ENCODE measurements at places on chromosomes 6 and 20.

GRCh38 chr20:24721891-24722568 lies 227.0 kb upstream of the CST7 start:
- DNase-seq: no peak

DNA sequence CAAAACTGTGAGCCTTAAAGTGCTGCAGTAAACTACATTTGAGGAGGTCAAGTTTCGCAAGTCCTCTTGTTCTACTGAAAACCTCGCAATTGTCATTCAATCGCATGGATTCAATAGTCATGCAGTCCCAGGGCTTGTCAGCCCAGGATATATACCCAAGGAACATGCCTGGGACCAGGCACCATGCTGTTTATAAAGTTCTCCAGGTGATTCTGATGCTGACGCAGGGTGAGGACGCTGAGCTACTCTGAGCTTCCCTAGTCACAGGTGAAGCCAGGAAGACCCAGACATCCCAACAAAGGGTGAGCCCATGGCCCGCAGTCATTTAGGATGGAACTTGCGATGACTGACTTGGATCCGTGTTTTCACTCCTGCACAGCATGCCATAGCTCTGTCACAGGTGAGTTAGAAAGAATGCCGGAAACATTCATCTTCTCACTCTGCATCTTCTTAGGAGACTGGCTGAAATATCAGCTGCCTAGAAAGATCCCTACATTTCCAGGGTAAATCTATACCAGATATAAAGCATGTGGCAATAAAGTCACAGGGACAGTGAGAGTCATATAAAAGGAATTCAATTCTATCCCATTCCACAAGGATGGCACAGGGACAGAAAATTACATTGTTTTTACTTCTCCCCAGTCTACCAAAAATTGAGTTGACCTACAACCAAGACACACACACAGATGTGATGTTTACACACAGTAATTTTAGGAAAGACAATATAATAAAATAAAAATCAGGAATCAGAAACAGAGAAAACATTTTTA lies 27.0 kb upstream of the SSTR4 start:
- DNase-seq: no peak

DNA sequence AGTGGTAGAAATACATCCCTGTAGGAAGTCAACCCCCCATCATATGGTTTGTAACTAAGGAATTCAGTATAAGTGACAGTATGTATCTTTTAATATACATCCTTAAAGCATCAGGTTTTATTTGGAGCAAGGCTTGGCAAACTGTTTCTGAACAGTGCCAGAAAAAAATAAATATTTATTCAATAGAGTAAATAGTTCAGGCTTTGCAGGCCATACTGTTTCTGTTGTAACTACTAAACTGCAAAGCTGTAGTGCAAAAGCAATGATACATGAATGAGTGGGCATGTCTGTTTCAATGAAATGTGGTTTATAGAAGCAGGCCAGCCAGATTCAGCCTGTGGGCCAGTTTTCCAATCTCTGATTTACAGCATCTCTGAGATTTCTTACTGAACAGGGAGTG lies 977 bp downstream of the MEI4 start:
- DNase-seq: no peak

DNA sequence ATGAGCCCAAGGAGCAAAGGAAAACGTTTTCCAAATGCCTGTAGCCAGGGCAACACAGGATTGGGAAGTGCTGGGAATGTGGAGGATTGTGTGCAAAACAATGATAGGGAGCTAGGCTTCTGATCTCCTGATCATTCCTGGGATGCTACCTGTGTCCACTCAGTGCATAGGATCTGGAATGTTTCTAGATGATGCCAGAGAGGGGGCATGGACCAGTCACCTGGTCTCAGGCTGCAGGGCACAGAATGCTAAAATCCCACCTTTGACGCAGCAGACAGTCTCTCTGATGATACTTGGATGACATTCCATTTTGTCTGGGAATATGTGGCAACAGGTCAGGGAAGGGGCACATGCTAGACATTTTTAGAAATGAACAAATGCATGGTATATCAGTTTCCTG lies 128.9 kb downstream of the CLIC5 start:
- DNase-seq: no peak

GRCh38 chr6:7579851-7580250 lies 10.1 kb upstream of the SNRNP48 start:
- DNase-seq: no peak

- DNase-seq: peak; percentile 71
Measured at GRCh38 chr6:149484733-149485700, at the start of gene ZC3H12D. ZC3H12D (minus strand) TSS chr6:149485014; CDS start chr6:149474543, 10,471 bp downstream.

DNA sequence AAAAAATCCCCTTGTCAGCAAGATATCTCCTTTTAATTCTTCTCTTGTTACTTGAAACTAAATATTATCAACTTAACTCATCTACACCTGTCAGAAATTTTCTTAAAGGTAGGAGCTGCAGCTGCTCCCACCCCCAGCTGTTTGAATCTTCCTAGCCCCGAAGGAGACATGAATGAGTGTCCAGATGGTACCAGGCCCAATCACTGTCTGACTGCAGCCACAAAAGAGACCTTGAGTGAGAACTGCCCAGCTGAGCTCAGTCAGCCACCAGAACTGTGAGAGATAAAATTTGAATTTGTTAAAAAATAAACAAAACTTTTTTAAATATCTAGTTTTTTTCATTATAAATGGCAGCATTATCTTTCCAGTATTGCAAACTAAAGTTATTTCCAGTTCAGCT lies 84.7 kb downstream of the PRSS35 start:
- no peak for DNase-seq

DNA sequence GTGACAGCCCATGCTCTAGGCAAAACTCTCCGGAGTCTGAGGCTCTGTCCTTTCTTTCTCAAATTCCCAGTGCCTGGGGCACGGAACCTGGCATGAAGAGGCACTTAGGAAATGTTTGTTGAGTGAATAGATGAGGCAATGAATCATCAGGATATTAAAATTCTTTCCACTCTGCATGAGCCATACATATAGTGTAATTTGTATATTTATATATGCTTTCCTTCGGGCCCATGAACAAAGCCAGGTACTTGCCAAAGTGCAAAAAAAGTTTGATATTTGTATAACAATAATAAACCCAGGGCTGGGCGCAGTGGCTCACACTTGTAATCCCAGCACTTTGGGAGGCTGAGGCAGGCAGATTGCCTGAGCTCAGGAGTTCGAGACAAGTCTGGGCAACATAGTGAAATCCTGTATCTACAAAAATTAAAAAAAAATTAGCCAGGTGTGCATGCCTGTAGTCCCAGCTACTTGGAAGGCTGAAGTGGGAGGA lies 212.3 kb upstream of the ZNF217 start:
- no peak for DNase-seq

DNA sequence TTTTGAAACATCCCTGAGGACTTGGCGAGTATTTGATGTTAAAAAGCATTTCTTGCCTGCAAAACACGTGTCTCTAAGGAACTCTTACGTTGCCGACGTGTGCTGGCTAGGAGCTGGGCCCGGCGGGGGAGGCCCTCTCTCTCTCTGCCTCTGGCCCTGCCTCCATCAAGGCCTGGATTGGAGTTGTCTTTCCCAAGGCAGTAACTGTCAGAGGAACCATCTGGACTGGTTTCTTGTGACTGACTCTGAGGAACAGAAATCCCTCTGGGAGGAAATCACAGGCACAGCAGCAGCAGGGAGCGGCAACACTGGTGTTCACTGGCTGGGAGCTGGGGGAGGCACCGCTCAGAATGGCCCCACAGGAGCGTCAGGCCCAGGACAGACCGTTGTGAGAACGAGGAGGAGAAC lies 244.2 kb downstream of the NRN1 start:
- no peak for DNase-seq

- DNase-seq: no peak
Measured at GRCh38 chr6:166365806-166366205, 16.9 kb downstream of the MPC1 start.

- no peak for DNase-seq
Measured at GRCh38 chr6:148325316-148326068, 17.1 kb upstream of the SASH1 start.

GRCh38 chr20:47334022-47334551 lies 22.4 kb downstream of the ZMYND8 start:
- DNase-seq: no peak

GRCh38 chr20:36845288-36845971 lies 30.5 kb upstream of the TLDC2 start:
- DNase-seq: no peak

- DNase-seq: no peak
Measured at GRCh38 chr6:20879526-20879925, 345.3 kb downstream of the CDKAL1 start.

DNA sequence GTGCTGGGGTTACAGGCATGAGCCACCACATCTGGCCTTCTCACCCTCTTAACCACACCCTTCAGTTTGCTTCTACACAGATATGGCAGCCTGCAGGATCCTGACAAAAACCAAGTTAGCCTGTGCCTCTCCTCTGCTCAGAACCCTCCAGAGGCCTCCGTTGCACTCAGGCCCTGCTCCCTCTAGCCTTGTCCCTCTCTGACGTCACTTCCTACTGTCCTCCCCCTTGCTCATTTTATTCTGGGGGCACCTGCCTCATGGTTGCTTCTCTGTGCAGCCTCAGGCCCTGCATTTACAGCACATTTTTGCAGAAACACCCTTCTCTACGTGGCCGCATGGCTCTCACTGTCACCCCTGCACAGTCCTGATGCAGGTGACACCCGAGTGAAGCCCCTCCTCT lies 105.6 kb downstream of the CDC5L start:
- no peak for DNase-seq

DNA sequence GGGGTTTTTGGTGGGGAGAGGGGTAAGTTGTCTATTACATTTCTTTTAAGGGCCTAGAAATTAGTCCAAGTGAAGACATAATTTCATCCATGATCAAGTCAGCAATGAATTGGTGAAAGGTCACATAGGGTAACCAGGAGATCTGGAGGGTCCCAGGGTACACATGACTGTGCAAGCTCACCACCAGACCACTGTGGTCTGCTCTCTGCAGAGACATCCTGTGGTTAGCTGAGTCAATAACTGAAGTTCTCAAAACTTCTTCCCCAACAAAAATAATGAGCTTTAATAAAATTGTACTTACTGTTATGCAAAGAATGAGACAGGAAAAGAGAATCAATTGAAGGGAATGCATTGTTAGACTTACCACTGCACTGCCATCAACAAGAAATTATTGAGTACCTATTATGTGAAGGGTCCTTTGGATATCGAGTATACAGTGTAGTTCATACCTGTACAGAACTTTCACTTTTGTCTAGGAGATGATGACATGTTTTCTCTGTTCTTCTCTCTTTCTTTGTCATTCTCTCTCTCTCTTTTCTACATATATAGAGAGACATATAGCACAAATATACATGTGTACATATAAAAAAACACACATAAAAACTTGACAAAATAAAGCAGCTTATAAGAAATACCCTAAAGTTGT lies 209.8 kb downstream of the GJA1 start:
- no peak for DNase-seq

GRCh38 chr6:37110500-37111461 lies 59.2 kb upstream of the PIM1 start:
- no peak for DNase-seq

DNA sequence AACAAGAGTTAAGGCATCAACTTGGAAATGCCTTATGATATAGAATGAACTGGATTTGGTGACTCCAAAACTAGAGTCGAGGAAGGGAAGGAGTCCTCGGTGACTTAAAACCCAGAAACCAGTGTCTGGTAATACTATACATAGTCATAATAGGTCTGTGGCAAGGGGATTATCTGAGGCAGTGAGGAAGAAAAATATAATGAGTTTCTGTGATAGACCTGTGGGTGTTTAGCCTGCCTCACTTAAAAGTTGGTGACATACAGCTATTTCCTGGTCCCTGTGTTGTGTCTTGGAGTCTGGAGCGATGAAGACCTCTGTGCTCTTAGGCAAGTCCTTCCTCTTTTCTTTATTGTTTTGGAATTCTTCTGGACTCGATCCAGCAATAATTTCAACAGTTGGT lies 5.1 kb upstream of the MYO6 start:
- no peak for DNase-seq

GRCh38 chr6:38404355-38404754 lies 235.4 kb downstream of the BTBD9 start:
- no peak for DNase-seq

GRCh38 chr20:8126841-8127378 lies 5.2 kb upstream of the PLCB1 start:
- no peak for DNase-seq

DNA sequence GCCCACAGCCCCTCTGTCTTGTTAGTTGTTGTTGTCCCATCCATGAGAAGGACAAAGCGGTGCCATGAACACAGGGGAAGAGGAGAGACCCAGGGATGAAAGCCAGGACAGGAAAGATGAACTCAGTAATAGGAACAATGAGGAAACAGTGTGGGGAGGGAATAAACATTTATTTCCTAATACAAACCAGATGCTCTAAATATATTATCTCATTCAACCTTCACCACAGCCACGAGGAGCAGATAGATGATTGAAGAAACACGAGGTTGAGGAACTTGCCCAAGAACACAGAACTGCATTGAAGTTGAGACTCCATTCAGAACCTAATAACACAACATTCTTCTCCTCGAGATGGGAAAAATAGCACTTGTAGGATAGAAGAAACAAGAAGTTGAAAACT lies 53.0 kb upstream of the AIG1 start:
- no peak for DNase-seq

DNA sequence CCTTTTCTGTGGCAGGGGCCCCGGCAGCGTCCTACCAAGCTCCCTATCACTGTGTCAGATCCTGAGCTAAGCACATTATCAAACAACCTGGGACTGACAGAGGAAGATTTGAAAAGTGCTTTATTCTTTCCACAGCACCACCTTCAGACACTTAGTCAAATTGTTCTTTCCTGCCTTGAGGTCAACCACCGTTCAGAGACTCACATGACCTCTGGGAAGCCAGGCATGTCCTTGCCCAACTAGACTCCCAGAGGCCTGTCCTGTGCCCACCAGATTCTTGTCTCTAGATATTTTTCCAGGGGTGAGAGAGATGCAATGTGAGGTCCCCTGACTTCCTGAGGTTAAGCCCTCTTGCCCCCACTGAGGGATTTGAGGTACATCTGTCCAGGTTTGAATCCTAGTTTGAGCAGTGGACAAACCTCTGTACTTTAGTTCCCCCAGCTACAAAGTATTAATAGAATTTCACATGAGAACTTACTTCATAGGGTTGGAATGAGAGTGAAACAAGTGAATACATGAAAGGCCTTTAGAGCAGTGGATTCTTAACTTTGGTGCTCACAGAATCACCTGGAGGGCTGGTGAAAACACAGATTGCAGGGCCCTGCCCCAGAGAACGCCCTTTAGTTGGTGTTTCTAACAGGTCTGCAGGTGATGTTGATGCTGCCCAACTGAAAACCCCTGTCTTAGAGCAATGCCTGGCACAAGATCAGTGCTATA lies 179.8 kb downstream of the CLIC5 start:
- no peak for DNase-seq

DNA sequence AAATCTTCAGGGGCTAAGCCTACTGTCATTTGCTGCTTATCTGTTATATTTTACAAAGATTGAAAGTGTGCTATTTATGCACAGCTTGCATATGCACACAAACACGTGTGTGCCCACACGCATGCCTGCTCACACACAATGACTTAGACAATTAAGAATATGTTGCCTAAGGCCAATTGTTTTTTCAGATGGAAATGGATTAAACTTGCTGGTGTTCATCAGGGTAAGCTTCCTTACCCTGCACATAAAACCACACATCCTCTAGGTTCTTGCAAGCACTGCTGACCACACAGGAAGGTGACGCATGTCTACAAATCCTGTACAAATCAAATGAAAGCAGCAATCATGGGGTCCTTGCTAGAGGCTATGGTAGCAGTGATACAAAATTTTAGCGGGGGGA lies 58.4 kb downstream of the GJA10 start:
- DNase-seq: no peak

GRCh38 chr20:39855056-39855455 lies 834.0 kb downstream of the MAFB start:
- no peak for DNase-seq

- DNase-seq: no peak
Measured at GRCh38 chr6:6711832-6712448, 123.4 kb downstream of the LY86 start.

GRCh38 chr6:11589261-11589660 lies 51.7 kb downstream of the TMEM170B start:
- DNase-seq: no peak
